Hair follicle dermal papilla cell (primary cell): ENCODE measurements at places on chromosomes 5 and 9. TPM values are rescaled to one million over a fixed set of nuclear protein-coding genes. Genes with fewer than 3 reads are reported as not detected.

KIF4B gene
- under 0.01 TPM in 1 of 2 replicates, not detected in the other for total RNA-seq

ZNF883 gene
- 4.7 and 6.3 TPM in 2 replicates for total RNA-seq

PCDHA1 gene
- under 0.01 TPM in 1 of 2 replicates, not detected in the other for total RNA-seq

NTRK2 gene
- 3.1 and 3.5 TPM in 2 replicates for total RNA-seq

LRRC19 gene
- total RNA-seq: not detected in 2 replicates

HTR4 gene
- not detected in 2 replicates for total RNA-seq

ADGRD2 gene
- total RNA-seq: not detected in 2 replicates

PCDHA3 gene
- 0.32 and 0.61 TPM in 2 replicates for total RNA-seq

LECT2 gene
- total RNA-seq: not detected in 2 replicates

SEC16A gene
- 43.7 and 53.5 TPM in 2 replicates for total RNA-seq

SPATA31A7 gene
- total RNA-seq: not detected in 2 replicates

ANKRD31 gene
- total RNA-seq: 0.24 and 0.32 TPM in 2 replicates

LVRN gene
- 1.5 and 2.4 TPM in 2 replicates for total RNA-seq

PALM2AKAP2 gene
- 21.5 and 33.4 TPM in 2 replicates for total RNA-seq

KCNT1 gene
- total RNA-seq: not detected in 2 replicates

PCDHGB3 gene
- 6.8 and 7.7 TPM in 2 replicates for total RNA-seq

PCDHGA6 gene
- total RNA-seq: 6.5 and 6.8 TPM in 2 replicates

SLC34A1 gene
- not detected in 2 replicates for total RNA-seq

RABEPK gene
- total RNA-seq: 28.4 and 32.7 TPM in 2 replicates

FOXD4L3 gene
- 0.49 TPM in 1 of 2 replicates, not detected in the other for total RNA-seq
